ENCODE measurements at places on chromosomes 1 and 21.

GRCh38 chr1:58818075-58818474 lies 34.2 kb upstream of the JUN start:
- no peak for DNase-seq

DNA sequence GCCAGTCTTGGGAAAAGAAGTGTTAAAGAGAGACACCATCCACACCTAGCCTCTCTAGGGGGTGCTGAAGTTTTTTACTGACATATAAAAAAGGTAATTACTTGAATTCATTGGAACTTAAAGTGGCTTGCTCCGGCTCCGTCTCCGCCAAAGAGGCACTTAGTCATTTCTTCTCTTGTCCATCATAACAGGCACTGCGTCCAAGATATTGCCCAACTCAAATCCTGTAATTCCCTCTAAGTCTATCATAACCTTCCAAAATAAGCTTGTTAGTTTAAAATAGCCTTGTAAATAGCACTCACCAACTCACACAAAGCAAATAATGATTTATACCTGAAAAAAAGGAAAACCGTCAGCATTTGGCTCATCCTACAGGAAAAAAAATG lies 160.5 kb downstream of the ZBTB18 start:
- DNase-seq, result no peak

DNA sequence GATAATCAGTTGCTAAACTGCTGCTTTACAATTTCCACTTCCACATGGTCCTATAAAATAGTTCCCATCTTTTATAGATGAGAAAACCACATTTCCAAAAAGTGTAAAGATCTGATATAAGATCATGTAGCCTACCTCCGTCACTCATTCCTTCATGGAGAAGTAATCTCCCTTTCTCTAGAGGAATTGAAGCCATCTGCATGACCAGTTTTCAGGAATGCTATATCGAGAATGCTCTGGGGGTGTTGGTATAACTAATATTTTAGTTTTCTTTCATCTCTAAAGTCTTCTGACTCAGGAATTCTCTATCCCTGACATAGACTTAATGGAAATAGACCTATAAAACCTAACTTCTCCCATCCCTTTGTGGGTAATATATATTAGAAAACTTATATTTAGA lies 173.0 kb upstream of the UBE2U start:
- no peak for DNase-seq

- DNase-seq, result no peak
These were observed 85.5 kb downstream of the C1orf94 start for GRCh38 chr1:34262023-34262853.

- no peak for DNase-seq
These were observed 36.7 kb downstream of the CRB1 start for GRCh38 chr1:197304638-197305200.

- no peak for DNase-seq
These were observed 6.3 kb upstream of the SELENON start for GRCh38 chr1:25793585-25794170.

DNA sequence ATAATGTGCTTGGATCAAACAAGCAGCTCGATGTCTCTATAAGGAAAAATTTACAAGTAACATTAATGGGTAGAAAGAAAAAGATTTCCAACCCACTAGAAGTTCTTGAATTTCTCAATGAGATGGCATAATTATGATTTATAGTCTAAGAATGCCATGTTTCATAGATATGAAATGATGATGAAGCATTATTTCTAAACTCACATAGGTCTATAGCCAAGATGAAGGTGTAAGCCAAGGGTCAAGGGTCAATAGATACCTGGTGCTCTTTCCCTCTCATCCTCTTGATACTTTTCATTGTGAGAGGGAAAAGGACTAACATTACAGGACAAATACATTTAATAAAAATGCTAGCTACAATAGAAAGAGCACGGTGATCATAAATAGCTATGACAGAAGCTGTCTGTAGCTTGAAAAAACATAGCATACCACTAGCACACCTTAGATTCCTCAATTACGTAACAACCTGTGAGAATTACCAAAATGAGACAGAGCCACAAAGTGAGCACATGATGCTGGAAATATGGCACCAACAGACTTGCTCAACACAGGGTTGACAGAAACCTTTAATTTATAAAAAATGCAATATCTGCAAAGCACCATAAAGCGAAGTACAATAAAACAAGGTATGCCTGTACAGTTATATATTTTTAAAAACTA lies 26.3 kb upstream of the F13B start:
- DNase-seq, result no peak

DNA sequence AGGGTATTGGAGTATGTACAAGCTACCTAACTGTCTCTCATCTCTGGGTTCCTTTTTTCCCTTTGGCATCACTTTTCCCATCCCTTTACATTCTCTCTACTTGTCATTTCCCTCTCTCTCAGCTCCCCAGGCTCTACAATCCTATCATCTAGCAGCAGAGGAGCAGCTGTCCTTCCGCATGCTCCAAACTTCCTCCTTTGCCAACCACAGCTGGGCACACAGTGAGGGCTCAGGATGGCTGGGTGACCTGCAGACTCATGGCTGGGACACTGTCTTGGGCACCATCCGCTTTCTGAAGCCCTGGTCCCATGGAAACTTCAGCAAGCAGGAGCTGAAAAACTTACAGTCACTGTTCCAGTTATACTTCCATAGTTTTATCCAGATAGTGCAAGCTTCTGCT lies 561 bp downstream of the CD1E start:
- DNase-seq, result no peak

DNA sequence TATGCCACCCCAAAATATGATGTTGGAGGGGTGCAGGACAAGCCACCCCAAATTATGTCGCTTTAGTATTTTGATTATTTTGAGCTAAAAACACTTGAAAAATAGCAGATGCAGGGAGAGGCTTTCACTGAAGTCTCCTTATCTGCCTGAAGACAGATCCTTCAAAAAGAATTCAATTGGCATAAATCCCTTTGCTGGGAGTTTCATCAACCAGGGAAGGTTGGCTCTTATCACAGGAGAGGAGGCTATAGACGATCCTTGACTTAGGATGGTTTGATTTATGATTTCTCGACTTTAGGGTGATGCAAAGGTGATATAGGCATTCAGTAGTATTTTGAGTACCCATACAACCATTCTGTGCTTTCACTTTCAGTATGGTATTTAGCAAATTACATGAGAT lies 97.8 kb upstream of the CAMK1G start:
- no peak for DNase-seq

GRCh38 chr1:10814312-10814711 lies 17.9 kb upstream of the CASZ1 start:
- DNase-seq, result no peak

- DNase-seq, result no peak
These were observed 11.8 kb downstream of the HIVEP3 start for GRCh38 chr1:41906943-41907342.

DNA sequence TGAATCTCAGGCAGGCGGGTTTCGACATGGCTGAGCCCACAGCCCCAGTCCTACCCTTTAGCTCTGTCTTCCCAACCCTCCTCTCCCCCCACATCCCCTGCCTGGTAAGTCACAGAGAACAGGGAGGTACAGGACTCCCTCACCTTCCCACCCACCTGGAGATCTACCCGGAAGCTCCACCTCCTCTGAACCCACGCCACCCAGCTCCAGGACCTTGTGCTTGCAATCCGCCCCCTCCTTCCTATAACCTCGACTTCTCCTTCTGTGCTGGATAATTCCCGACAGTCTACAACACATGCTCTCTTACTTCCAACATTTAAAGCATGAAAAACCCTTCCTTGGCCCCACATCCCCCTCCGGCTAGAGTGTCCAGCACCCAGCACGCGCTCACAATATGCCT lies 22.3 kb downstream of the KIF17 start:
- DNase-seq, result no peak

GRCh38 chr1:54884768-54885167 lies 2.2 kb downstream of the DHCR24 start:
- DNase-seq, result no peak

DNA sequence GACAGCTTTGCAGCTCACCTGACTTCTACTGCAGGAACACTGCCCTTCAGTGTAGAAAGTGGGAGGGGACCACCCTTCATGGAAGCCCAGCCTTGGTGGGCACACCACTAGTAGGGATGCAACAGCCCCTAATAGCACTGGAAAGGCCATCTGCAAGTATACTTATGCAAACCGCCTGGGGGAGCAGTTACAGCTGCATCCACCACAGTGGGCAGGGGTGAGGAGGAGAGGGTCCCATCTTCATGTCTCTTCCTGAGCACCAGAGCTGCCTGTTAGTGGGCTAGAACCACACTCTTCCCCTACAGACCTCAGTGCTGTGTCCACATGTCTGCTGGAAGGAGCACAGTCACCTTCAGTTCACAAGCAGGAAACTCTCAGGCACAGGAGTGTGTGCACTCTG lies 66.2 kb upstream of the LHX8 start:
- DNase-seq, result no peak

DNA sequence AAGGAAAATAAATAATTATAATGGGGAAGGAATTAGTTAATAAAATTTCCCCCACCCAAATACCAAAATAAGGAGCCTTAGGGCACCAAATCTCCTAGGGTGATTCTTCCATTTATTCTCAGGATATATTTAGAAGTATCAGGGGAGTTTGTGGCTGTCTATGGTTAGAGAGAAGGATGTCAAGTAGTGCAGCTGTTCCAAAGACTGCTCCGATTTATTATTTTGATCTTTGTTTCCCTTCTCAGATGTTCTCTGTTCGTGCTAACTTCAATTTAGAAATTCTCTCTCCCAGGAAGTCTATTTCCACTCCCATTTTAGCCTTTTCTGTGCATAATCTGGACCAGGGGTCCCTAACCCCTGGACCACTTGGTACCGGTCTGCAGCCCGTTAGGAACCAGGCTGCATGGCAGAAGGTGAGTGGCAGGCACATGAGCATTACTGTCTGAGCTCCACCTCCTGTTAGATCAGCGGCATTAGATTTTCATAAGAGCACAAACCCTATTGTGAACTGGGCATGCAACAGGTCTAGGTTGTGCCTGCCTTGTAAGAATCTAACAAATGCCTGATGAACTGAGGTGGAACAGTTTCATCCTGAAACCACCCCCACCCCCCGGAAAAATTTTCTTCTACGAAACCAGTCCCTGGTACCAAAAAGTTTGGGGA lies 9.3 kb upstream of the MAST2 start:
- DNase-seq, result no peak
